Right ventricle myocardium inferior (tissue), 1 donor: ENCODE measurements at places on chromosomes 12 and 14. TPM values are rescaled to one million over a fixed set of nuclear protein-coding genes. Genes with fewer than 3 reads are reported as not detected.

- peak; percentile 66 for DNase-seq
Measured at GRCh38 chr12:117501076-117501869, 139.8 kb upstream of the NOS1 start.

The TULP3 gene
- total RNA-seq, result 6.8 TPM

The KCNA1 gene
- not detected for total RNA-seq

DNA sequence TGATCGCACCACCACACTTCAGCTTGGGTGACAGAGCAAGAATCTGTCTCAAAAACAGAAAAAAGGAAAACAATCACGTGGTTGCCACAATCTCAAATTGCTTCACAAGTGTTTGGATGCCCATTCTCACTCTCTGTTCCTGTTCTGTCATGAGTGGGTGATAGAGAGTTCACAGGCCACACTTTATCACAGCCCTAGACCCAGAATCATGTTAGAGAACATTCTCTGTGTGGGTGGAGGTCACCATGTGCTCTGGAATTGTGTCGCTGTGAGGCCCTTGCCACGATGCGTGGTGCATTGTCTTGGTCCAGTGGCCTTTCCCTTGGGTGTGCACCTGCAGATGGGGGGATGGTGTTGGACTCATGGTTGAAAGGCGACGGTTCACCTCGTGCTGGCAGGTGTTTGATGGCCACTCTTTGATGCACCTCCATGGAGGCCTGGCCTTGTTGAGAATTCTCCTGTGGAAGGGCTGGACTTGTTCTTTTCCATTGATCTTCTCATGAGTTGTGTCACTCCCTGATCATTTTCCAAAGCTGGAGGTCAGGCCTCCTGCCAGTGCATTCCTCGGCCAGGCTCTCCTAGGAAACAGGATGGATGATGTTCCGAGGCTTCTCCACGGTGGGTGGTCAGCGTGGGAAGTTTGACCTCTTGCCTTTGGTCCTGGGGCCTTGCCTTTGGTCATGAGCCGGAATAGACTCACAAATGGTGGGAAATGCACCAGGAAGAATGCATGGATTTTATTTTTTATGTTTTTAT lies 91.9 kb downstream of the SLC24A4 start:
- DNase-seq, result no peak

DNA sequence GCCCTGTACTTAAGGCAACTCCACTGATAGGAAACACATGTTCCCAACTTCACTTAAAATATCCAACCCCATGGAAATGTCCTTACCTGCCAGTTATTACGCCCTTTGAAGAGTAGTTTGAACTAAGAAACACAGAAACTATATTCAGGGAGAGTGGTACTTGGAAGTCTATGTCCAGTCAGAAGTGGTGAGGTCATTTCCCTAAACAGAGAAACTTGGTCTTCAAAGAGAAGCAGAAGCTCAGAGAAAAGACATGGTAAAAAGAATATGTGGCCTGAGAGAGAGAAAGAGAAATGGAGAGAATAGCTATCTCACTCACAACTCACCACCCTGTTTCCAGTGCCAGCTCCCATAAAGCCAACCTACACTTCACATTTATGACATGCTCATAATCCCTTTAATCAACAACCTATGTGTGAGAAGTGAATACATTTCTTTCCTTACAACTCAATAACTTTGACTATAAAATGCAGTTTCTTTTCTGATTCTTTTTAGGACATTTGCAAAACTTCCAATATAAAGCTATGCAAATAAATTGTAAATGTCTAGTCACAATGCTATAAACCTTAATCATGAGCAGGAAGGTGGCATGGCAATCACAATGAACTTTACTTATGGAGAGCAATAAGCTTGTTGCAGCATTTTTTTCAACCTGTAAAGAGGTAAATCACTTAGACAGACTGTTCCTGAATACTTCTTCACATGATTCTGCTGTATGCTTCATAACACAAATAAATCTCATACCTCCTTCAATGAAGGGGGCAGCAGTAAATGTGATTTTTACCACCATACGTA lies 67.1 kb downstream of the CPNE8 start:
- no peak for DNase-seq

DNA sequence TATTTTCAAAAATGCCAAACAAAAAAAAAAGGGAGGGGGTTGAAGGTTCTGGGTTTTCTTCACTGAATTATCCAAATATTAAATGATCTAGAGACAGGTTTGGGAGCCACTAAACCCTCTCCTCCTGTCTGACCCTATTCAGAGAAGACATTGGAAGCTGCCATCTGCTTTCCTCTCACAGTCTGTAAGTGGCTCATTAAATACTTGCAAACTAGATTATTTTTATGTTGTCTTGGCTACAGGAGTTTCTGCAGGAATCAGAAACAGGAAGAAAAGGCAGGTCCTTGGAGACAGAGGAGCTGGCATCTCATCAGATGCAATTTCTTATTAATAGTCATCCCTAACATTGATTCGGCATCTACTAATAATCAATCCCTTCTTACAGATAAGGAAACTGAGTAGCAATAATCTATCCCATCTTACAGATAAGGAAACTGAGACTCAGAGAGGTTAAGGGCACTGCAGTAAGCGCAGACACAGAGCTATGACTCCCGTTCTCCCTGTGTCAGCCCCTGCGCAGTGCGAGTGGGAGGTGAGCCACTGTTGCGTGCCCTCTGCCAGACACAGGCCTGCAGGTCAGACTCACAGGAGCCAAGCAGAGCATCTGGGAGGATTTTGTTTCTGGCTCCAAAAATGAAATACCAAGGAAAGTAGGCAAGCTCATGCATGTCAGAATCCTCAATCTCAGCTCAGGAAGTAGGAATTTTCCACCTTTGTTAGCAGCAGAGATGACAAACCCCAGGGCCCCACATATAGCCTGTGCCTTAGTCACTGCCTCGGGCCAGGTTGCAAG lies 11.0 kb downstream of the BDKRB2 start:
- no peak for DNase-seq

The LRRC10 gene
- total RNA-seq, result 39.2 TPM

DNA sequence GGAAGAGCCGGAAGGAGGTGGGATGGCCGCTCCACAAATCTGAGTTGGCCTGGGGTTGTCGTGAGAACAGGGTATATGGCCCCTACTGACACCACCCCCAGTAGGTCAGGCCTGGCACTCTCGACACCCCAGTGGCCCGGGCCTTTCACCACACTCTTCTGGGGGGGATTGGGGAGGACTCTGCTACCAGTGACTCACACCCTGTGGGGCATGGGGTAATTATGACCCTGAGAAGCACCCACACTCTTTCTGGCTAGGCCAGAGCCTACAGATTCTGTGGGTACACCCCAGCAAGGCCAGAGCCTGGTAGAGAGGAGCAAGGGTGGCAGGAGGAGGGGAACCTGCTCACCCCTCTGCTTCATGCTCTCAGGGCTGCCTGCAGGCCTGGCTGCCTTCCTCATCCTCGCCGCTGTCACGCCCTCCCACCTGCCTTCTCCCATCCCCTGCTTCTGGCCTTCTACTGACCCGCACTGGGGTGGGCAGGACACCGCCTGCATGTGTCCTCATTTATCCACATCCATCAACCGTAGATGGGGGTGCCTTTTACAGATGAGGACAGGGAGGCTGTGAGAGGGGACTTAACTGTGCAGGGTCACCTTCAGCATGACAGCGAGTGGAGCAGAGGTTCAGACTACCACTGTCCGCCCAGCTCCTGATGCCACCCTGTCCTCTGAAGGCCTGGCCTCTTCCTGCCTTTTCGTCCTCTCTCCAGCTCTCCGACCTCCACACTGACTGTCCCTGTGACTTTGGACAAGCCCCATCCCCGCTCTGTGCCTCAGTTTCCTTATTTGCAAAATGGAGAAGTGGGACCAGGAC lies 18.4 kb downstream of the ASB2 start:
- no peak for DNase-seq

- DNase-seq, result no peak
Measured at GRCh38 chr12:107152315-107152714, 59.0 kb upstream of the CRY1 start.

DNA sequence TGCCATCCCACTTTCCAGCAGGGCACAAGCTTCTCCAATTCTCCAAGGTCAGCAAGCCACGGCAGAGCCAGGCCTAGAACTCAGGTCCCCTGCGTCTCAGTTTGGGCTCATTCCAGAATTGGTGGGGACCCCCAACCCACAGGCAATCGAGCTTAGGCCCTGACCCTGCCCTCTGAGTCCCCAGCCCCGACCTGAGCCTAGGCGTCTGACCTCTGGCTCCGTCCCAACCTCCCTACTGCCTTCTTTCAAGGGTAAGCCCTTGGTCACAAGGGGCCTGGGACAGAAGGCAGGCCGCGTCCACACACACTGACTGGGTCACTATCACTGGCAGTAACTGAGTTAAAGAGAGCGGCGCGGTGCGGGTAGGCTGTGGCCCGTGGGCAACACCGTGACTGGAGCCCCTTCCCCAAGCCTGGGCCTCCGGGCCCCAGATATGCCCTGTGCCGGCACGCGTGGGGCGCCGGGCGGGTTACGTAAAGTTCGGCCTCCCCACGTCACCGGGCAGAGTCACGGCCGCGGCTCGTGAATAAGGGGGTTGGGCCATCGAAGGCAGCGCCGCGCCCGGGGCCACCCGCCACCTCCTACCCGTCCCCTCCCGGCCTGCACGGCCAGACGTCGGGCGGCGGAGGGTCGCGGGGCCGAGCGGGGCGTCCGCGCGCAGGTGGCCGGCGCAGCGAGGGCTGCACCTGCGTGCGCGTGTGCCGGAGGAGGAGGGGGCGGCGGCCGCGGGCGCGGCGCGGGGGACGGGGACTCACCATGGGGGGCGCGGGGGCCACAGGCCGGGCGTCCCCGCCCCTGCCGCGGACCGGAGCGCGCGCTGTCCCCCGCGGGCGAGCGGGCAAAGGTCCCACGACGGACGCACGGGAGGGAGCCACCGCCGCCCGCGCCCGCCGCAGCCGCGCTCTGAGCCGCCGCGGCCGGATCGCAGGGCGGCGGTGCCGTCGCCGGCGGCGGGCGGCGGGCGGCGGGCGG lies 516 bp downstream of the ANKRD9 start:
- DNase-seq, result peak; percentile 90

DNA sequence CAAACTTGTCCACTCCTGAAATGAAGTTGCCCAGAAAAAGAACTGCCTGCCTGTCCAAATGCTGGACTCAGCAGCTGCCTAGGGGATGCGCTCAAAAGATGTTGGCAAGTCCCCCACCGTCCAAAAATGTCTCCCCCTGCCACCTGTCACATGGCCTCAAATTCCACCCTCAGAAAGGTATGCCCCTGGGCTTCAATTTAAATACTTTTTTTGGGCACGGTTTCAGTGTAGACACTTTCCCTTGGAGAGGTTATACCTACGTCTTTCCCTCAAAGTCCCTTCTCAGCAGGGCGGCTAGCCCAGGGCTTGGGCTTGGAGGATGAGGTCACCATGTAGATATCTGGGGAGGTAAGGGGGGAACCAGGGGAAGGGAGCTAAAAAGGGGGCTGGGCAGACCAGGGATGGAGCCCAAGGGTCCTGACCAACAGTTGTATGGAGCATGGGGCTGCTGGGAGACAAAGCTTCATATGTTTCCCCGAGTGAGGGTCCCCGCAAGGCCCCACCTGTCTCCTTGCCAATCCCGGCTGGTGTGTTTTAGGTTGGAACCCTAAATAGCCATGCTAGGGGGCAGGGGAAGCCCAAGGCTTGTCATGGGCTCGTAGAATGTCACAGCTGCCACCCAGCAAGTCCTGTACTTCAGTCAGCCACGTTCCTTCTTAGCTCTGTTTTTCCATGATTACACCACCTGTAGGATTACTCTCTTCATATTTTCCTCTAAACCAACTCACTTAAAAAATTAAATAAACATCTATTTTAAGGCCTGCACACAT lies 131.2 kb upstream of the TBX3 start:
- no peak for DNase-seq

GRCh38 chr12:132484891-132485441 lies 5.0 kb upstream of the FBRSL1 start:
- DNase-seq, result peak; percentile 58

The KLHDC1 gene
- 7.1 TPM for total RNA-seq

The WDHD1 gene
- 1.9 TPM for total RNA-seq

DNA sequence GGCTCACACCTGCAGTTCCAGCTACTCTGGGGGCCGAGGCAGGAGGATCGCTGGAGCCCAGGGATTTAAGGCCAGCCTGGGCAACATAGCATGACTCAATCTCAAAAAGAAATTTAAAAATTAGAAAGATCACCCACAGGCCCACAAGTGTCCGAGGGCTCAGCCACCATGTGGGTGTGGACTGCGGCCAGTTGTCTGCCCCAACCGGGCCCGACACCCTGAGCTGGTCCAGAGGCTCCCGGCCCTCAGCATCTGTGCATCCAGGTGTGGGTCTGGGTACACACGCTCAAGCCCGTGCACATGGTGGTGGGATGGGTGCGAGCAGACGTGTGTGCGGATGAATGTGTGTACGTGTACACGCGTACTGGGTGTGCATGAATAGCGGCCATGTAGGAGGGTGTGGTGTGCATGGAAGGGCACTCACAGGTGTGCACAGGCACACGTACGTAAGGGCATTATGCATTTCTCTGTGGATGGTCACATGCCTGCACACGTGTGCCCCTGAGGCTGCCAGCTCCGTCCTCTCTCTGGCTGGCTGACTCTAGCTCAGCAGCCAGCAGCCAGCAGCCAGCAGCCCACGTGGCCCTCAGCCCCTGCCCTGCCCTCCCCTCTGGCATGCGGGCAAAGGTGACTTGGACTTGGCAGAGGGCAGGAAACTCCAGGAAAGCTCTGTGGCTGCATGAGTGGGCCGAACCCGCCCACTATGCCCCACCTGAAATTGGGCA lies 23.3 kb upstream of the NUDT14 start:
- no peak for DNase-seq

GRCh38 chr12:6273205-6273540 lies 37.3 kb upstream of the PLEKHG6 start:
- no peak for DNase-seq

GRCh38 chr14:41782511-41782910 lies 175.8 kb downstream of the LRFN5 start:
- DNase-seq, result no peak

DNA sequence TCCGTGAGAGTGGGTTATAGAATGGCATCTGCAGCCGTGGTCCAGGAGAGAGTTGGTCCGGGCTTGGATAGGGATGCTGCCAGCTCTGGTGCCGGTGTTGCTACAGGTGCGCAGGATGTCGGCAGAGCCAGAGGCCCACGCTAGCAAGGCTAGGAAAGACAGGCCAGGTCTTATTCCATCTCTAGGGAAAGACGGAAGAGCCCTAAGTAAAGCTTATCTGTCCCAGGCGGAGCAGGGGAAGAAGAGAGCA lies 485 bp upstream of the PSME1 start:
- no peak for DNase-seq

DNA sequence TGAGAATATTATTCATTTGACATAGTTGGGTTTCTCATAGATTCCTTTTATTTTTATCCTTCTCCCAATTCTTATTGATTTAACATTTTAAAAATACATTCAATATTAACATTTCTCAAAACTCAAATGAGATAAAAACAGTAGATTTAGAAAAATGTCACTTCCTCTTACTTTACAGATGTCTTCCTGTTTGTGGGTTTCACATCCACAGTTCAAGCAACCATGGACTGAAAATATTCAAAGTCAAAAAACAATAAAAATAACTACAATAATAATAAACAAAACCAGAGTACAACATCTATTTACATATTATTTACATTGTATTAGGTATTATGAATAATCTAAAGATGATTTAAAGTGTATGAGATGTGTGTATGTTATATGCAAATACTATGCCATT lies 111.3 kb upstream of the SLC16A7 start:
- DNase-seq, result no peak

The LGR5 gene
- total RNA-seq, result not detected

- no peak for DNase-seq
Measured at GRCh38 chr14:93880021-93880820, 46.9 kb upstream of the FAM181A start.

GRCh38 chr12:115394496-115395220 lies 710.7 kb upstream of the TBX3 start:
- DNase-seq, result no peak

GRCh38 chr14:37172024-37172869 lies at the start of gene SLC25A21:
SLC25A21 (minus strand) TSS chr14:37172606.
- peak; percentile 79 for DNase-seq

The COPZ1 gene
- 130 TPM for total RNA-seq
